ENCODE measurements at places on chromosomes 7 and 10.

- no peaks in the 10 kb centered on the region for H3K4me1 ChIP-seq
- H3K4me3 ChIP-seq = no peak overlapping the region
- no peak for DNase-seq
- H3K27ac ChIP-seq = no peak overlapping the region
- H3K27me3 ChIP-seq = no peaks in the 10 kb centered on the region
- H3K36me3 ChIP-seq = no peaks in the 10 kb centered on the region
Measured at GRCh38 chr10:109104806-109105205, 818.5 kb downstream of the XPNPEP1 start.

DNA sequence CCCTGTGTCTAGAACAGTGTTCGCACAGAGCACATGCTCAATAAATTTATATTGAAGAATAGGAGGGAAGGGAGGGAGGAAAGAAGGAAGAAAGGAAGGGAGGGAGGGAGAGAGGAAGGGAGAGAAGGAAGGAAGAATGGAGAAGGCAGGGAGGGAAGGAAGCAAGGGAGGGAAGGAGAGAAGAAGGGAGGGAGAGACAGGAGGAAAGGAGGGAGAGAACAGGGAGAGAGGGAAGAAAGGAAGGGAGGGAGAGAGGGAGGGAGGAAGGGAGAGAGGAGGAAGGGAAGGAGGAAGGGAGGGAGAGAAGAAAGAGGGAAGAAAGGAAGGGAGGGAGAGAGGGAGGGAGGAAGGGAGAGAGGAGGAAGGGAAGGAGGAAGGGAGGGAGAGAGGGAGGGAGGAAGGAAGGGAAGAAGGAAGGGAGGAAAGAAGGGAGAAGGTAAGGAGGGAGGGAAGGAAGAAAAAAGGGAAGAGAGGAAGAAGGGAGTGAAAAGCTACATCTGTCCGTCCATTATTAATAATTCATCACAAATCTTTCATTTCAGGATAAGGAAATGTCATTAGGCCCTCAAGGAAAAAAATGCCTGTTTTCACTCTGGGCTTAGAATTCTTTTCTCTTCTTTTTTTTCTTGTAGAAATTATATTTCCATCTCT lies 79.7 kb downstream of the GRK5 start:
- no peaks in the 10 kb centered on the region for H3K36me3 ChIP-seq
- DNase-seq = no peak
- H3K4me1 ChIP-seq = peaks cover 85% of the 10 kb centered on the region
- peak overlapping the region; percentile 51 for H3K27ac ChIP-seq
- no peak overlapping the region for H3K4me3 ChIP-seq

GRCh38 chr10:77859865-77860282 lies 66.7 kb downstream of the DLG5 start:
- H3K36me3 ChIP-seq = no peaks in the 10 kb centered on the region
- no peak overlapping the region for H3K4me3 ChIP-seq
- no peak for DNase-seq
- peaks cover 3% of the 10 kb centered on the region for H3K4me1 ChIP-seq

- no peaks in the 10 kb centered on the region for H3K4me1 ChIP-seq
- H3K27me3 ChIP-seq = no peaks in the 10 kb centered on the region
- no peak overlapping the region for H3K27ac ChIP-seq
- no peaks in the 10 kb centered on the region for H3K36me3 ChIP-seq
Measured at GRCh38 chr10:60629332-60629731, 148.9 kb upstream of the CDK1 start.

- peak; percentile 54 for DNase-seq
- H3K27me3 ChIP-seq = no peaks in the 10 kb centered on the region
- no peaks in the 10 kb centered on the region for H3K36me3 ChIP-seq
- H3K4me3 ChIP-seq = no peak overlapping the region
- H3K27ac ChIP-seq = no peak overlapping the region
- no peaks in the 10 kb centered on the region for H3K4me1 ChIP-seq
Measured at GRCh38 chr7:12805957-12806356, 118.5 kb downstream of the ARL4A start.

GRCh38 chr10:62048919-62049623 lies 147.6 kb downstream of the ARID5B start:
- peak; percentile 83 for DNase-seq
- no peaks in the 10 kb centered on the region for H3K27me3 ChIP-seq
- peak overlapping the region; percentile 58 for H3K4me3 ChIP-seq
- H3K4me1 ChIP-seq = peaks cover 60% of the 10 kb centered on the region
- H3K27ac ChIP-seq = peak overlapping the region; percentile 93

- no peak overlapping the region for H3K4me3 ChIP-seq
- peaks cover 13% of the 10 kb centered on the region for H3K36me3 ChIP-seq
- H3K27ac ChIP-seq = no peak overlapping the region
- no peaks in the 10 kb centered on the region for H3K27me3 ChIP-seq
- H3K4me1 ChIP-seq = peaks cover 23% of the 10 kb centered on the region
- no peak for DNase-seq
Measured at GRCh38 chr10:124025152-124025551, 68.2 kb downstream of the CHST15 start.

DNA sequence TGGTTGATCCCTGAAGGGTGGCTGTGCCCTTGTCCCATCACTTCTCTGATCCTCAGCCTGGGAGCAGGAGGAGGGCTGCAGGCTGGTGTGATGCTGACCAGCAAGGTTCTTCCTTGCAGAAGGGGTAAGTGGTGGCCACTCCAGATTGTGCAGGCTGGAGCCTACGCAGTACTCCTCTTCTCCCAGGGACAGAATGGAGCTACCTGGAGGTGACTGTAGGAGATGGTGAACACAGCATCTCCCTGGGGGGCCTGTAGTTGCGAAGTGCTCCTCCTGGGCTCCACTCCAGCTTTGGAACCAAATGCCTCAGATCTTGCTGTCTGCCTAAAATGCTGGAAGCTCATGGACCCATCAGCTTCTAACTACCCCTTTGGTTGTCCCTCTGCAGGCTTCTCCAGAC lies 323.6 kb upstream of the PODXL start:
- no peak for DNase-seq
- no peak overlapping the region for H3K4me3 ChIP-seq
- H3K4me1 ChIP-seq = no peaks in the 10 kb centered on the region
- no peaks in the 10 kb centered on the region for H3K36me3 ChIP-seq
- H3K27ac ChIP-seq = no peak overlapping the region

- no peak overlapping the region for H3K4me3 ChIP-seq
- H3K27ac ChIP-seq = peak overlapping the region; percentile 67
- no peak for DNase-seq
- no peaks in the 10 kb centered on the region for H3K27me3 ChIP-seq
- no peaks in the 10 kb centered on the region for H3K36me3 ChIP-seq
Measured at GRCh38 chr10:95474228-95475002, 86.8 kb downstream of the SORBS1 start.

DNA sequence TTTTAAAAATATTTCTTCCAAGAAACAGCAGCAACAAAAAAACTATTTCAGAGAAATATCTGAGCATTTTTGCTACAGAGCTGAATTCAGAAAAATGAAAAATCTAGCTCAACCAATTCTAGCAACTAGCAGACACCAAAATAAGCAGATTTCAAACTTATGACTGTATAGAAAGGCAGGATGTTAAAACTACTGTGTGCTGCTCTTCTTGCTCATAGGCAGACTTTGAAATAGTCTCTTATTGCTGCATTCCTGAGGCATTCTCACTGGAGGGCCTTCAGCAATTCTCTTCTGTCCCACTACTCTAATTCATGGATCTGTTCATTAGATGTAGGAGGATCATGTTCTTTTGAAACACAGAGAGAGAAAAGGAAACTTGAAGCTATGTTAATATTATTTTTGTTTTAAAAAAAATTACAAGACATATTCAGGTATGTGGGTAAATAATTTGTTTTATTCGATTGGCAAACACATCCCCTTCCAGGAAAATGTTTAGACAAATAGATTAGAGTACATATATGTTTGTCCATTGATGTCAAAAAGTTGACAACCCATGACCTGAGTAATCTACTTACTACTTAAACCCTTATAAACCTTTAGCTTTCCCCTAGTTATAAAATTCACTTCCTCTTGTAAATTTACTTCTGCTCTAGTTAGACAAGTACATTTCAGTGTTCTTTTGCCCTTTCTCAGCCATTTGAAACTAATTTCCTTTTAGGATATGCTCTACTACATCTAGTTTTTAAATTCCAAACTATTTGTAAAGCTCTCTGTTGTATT lies 428.2 kb upstream of the POT1 start:
- H3K4me1 ChIP-seq = no peaks in the 10 kb centered on the region
- DNase-seq = no peak
- H3K27ac ChIP-seq = no peak overlapping the region
- no peak overlapping the region for H3K4me3 ChIP-seq

GRCh38 chr10:51159841-51160240 lies 85.6 kb downstream of the PRKG1 start:
- H3K27me3 ChIP-seq = no peaks in the 10 kb centered on the region
- H3K4me1 ChIP-seq = no peaks in the 10 kb centered on the region
- DNase-seq = no peak

GRCh38 chr10:70490142-70490541 lies 11.6 kb downstream of the PALD1 start:
- no peak overlapping the region for H3K27ac ChIP-seq
- H3K36me3 ChIP-seq = peaks cover 9% of the 10 kb centered on the region
- H3K4me1 ChIP-seq = peaks cover 43% of the 10 kb centered on the region

GRCh38 chr10:78044179-78044578 lies 10.5 kb downstream of the RPS24 start:
- H3K36me3 ChIP-seq = peaks cover 37% of the 10 kb centered on the region
- no peaks in the 10 kb centered on the region for H3K27me3 ChIP-seq
- DNase-seq = no peak
- no peak overlapping the region for H3K4me3 ChIP-seq
